ENCODE measurements at places on chromosomes 3 and 15.

- DNase-seq, result no peak
Measured at GRCh38 chr15:69848551-69849231, 249.0 kb downstream of the TLE3 start.

DNA sequence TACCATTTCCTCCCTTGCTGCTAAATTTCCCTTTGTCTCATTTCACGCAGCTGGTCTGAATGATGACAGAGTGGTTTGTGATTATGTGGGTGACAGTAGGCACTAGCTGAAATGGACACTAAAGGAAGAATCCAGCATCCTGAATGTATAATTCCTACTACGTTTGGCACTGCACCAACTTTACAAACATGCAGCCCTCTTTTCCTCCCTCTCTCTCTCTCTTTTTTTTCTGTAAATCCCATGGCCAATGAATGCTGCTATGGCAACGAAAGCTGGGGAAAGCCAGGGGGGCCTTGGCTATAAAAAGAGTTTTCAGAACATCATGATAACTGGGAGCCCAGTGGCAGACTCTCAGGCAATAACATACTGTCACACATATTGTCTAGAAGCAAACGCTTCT lies 367.2 kb upstream of the AGTR1 start:
- no peak for DNase-seq

DNA sequence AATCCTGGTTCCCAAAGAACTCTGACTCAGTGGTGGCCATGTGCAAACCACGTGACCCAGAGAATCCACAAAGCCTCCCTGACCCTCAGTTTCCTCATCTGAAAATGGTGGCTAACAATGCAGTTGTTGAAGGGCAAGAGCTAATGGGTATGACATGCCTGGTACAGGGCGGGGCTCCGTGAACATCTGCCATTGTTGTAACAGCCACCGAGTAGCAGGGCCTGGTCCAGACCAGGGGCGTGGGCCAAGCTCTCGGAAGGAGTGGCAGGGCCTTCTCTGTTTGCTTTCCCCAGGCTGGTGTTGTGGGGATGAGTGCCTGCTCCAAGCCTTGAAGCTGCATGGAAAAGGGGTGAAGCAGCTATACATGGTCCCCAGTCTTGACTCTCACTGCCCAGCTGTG lies 13.4 kb downstream of the MAPKAPK3 start:
- DNase-seq, result no peak

DNA sequence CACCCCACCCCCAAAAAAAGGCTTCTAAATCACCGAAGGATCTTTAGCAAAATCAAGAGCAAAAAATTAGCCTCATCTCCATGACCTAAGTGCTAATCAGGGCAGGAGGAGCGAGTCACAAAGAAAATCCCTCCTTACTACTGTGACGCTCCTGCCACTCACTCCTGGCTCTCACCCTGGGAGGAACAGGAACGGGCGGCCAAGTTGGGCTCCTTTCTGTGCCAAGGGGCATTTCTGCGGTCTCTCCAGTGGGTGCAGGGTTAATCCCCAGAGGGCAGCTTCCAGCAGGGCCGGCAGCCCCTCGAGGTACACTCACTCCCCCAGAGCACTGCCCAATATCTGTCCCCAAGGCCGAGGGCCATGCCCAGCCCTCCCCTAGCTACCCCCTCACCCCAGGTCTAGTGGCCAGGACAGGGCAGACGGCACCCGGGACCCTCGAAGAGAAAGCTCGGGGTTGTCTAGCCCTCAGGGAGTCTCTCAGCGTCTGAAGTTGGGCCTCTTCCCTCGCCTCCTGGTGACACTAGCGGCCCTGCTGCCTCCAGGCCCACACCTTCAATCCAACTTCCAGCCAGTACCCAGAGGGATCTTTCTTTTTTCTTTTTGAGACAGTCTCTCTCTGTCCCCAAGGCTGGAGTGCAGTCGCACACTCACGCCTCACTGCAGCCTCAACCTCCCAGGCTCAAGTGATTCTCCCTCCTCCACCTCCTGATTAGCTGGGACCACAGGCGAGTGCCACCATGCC lies 706 bp downstream of the CAV3 start:
- no peak for DNase-seq

DNA sequence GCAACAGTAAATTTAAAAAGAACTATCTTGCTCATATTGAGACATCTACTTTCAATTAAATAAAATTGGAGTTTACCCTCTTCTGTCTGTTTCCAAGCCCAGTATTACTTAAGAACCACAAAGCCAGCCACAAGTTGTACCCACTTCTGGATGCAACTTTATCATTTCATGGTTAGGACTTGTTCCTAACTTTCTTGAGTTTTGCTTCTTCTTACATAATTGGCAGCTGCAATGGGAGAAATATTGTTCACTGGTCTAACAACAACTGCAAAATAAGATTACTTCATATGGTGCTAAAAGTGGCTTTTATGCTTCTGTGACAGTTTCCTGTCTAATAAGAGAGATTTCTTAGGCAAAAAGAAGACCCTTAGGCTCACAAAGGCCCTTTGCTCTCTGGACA lies 240.6 kb downstream of the OTOL1 start:
- DNase-seq, result no peak

- DNase-seq, result no peak
Measured at GRCh38 chr3:141681390-141681780, 56.7 kb upstream of the RNF7 start.

- peak; percentile 49 for DNase-seq
Measured at GRCh38 chr3:15094187-15094875, 4.6 kb downstream of the RBSN start.

- DNase-seq, result no peak
Measured at GRCh38 chr3:119586733-119587172, 7.5 kb downstream of the ADPRH start.

DNA sequence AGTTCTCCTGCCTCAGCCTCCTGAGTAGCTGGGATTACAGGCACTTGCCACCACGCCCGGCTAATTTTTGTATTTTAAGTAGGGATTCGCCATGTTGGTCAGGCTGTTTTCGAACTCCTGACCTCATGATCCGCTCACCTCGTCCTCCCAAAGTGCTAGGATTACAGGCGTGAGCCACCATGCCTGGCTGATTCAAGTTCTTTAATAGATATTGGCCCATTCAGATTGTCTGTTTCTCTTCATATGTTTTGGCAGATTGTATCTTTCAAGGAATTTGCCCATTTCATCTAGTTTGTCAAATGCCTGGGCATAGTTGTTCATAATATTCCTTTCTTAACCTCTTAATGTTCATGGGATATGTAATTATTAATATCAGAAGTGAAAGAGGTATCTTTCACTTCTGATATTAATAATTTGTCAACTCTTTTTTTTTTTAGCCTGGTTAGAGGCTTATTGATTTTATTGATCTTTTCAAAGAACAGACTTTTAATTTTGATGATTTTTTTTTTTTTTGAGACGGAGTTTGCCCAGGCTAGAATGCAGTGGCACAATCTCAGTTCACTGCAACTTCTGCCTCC lies 40.2 kb upstream of the ZFAND6 start:
- no peak for DNase-seq

DNA sequence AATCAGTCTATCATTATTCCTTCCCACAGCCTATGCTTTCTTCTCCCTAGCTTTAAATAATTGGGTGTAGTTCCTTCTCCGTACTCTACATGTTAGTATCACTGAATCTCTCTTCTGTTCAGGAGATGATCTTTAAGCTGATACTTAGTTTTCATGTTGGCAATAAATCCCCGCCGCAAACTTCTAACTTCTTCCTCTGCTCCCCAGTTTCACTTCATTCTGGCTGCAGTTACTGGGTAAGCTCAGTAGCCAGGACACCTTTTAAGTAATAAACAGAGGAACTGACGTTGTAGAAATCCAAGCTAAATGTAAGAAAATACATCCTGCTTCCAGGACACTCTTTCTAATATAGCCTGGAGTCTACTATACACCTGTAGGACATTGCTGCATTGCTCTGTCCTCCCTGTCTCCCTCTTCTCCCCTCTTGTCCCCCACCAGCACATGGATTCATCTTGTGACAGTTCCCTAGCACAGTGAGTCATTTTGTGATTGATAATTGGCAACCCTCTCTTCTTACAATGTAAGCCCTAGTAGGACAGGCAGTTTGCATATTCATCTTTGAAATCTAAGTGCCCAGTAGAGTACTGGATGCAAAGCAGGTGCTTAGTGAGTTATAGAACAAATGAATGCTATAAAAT lies 598.2 kb downstream of the UNC13C start:
- no peak for DNase-seq

- no peak for DNase-seq
Measured at GRCh38 chr15:79089331-79089889, 1.2 kb downstream of the RASGRF1 start.

GRCh38 chr3:81419228-81419627 lies 342.2 kb downstream of the GBE1 start:
- peak; percentile 47 for DNase-seq

DNA sequence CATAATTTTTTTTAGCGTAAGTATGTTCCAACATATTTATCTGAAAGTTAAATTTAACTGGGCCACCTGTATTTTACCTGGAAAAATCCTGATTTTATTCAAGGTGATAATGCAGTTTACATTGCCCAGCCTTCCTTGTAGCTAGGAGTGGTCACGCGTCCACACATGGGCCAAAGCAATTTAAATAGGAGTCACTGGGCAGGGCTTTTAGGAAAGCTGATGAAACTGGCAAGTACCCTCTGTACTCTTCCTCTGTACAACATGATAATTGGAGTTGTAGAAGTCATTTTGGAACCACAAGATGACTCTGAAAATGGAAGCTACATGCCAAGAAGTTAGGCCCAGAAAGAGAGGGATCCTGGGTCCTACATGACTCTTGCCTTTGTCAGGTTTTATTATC lies 9.5 kb downstream of the BTD start:
- DNase-seq, result no peak

- DNase-seq, result no peak
Measured at GRCh38 chr3:58720526-58720925, 54.0 kb upstream of the FAM3D start.

DNA sequence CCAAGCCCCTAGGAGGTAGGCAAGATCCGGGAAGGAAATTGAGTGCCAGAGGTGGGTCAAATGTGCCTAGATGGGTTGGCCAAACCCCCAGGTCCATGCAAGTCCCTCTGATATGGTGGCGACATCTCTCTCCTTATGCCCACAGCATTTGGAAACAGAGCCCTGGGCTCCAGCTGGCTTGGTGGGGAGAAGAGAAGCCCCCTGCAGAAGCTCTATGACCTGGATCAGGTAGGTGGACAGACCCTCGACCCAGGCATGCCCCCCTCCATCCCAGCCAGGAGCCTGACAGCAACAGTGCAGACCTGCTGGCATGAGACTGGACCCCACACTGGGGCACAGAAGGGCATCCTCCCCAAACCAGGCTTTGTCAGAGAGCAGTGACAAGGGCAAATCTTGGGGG lies 12.2 kb downstream of the CHST13 start:
- no peak for DNase-seq

- no peak for DNase-seq
Measured at GRCh38 chr3:8597219-8597853, 47.3 kb downstream of the SSUH2 start.

- DNase-seq, result peak; percentile 44
Measured at GRCh38 chr15:51172193-51172592, 77.5 kb upstream of the TNFAIP8L3 start.

- peak; percentile 61 for DNase-seq
Measured at GRCh38 chr3:186109897-186110803, 1.3 kb upstream of the ETV5 start.

DNA sequence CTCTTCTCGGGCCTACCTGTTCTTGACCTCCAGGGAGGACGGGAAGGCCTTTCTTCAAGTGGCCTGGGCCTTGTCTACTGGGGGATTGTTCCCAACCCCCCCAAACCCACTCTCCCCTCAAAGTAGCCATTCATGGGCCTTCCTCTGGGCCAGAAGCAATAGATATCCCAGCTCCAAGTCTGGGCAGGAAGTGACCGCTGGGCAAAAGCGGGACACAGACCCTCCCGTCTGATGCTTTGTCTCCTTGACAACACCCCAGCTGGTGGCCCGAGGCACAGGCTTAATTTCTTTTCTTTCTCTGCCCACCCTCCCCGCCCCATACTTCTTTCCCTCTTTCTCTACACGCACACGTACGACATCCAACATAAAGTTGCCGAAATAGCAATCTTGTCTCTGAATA lies 41.4 kb upstream of the FEZF2 start:
- no peak for DNase-seq

DNA sequence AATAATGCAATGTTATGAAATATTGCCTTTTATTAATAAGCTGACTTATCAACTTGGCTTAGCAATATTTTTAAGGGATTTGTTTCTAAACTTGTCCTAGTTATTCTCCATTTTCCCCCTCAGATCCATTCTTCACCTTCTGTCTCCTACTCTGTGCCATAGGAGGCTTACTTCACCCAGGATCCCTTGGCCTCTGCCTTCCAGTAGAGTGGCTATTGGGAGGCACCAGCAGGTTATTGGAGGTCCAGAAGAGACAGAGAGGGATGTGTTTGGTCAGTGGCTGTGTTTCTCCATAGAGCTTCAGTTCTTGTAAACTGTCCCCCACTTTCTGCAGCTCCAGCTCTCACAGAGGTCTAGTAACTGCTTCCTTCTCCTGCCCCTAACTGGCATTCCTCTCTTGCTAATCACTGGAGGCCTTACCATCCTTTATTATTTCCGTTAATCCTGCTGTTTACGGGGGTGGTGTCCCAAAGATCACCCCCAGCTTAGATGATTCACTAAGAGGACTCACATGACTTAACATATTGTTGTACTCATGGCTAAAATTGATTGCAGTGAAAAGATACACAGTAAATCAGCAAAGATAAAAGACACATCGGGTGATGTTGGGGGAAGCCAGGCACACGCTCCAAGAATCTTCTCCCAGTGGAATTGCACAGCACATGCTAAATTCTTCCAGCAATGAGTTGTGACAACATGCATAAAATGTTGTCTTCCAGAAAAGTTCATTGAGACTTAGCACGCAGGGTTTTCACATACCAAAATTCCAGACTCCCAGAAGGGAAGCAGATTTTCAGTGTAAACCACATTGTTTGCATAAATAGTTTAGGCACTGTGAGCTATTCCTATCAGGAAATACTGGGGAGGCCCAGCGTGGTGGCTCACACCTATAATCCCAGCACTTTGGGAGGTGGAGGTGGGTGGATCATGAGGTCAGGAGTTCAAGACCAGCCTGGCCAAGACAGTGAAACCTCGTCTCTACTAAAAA lies 67.5 kb downstream of the RPL22L1 start:
- DNase-seq, result peak; percentile 94

DNA sequence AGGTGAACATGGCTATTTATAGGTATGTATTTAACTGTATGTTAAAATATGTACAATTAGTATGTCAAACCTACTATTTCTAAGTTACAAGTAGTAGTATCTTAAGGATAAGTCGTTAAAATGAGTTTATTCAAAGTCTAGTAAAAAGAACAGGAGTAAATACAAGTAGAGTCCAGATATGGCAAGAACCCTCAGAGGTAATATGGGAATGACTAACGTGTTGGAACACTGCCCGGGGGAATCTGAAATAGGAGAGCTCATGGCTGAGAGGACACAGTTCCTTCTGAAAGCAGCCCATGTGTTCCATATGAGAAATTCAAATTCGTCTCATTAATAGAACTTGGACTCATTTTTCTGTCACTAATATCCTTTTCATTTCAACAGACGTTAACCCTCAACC lies 158.8 kb downstream of the CLSTN2 start:
- peak; percentile 58 for DNase-seq

DNA sequence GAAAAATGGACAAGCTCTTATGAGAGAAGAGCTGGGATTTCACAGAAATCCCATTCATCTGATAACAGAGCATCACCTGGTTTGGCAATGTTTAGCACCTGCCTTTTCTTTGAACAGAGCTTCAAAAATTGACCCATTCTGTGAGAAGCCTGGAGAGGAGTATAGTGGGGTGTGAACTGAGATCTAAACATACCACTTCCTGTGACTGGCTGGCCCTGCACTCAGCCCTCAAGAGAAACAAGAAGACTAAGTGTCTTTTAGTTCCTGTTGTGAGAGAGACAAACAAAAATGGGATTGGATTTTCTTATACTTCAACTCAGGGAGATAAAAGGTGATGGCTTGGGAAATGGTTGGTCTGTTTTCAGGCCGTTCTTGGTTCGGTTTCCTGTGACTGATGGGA lies 1060.2 kb downstream of the ROBO1 start:
- no peak for DNase-seq
